AG09319 (cell line): ENCODE measurements at places on chromosomes 6 and 20.

DNA sequence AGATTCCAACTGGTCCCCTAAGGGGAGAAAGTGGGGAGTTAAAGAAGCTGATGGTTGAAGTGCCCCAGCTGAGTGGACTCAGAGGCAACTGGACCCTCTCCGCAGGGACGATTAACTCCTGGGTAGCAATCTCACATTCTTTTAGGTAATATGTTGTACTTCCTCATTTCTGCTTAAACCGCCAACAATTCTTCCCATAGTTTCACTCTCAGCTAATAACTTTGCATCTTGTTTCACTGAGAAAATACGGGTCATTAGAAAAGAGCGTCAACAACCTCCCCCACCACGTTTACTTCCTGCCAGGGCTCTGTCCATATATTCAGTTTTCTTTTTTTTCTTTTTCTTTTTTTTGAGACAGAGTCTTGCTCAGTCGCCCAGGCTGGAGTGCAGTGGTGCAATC, 39.5 kb upstream of the CHD6 start:
- no peak for DNase-seq

DNA sequence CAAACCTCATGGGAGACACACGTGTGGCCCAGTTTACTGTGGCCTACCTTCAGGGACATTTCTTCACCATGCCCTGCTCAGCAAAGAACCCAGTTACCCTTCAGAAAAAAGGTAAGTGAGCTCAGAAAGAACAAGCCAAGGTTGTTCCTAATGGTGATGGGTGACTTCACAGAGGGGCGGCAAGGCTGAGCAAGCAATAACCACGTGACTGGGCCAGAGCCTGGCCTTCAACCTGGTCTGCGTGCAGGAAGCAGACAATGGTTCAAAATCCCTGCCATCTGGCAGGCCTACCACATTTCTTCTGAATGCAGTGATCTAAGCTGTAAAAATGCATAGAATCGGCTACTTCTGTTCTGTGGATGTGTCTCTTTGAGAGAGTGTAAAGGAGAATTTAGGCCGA, 115.5 kb upstream of the CST7 start:
- DNase-seq, result no peak

DNA sequence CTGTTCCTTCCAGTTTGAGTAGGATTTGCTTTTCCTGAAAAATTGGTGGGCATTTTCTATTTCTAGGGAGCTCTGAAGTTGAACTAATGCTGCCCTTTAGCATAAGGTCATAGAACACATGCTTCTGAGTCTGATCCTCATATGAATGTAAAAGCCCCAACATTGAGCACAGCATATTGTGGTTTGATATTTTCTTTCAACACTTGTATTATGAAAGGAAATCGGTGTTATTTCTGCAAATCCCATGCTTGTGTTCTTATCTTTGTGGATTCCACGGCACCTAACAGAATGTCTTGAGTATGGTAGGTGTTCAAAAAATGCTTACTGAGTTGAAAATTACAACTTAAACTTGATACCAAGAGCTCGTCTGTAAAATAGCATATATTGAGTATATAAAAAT, 85.8 kb downstream of the TRMT11 start:
- no peak for DNase-seq

- DNase-seq, result no peak
Observed at GRCh38 chr6:169622618-169623017, 79.2 kb downstream of the WDR27 start.

DNA sequence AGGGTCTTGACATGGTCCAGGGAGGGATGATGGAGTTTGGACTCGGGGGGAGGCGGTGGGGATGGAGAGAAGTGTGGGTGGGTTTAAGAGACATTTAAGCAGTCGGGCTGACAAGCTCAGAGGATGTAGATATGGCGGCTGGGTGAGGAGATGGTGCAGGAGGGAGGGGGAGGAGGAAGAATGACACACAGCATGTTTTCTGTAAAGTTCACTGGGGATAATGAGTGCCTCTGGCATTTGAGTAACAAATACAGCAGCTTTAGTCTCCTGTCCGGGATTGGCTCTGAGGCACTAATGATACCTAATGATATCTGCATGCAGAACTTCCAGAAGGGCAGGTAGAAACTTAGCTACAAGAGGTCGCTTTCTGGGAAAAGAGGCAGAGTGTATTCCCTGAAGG, 107.8 kb downstream of the DHX35 start:
- no peak for DNase-seq

GRCh38 chr6:89034586-89035251, 45.8 kb upstream of the PNRC1 start:
- DNase-seq, result no peak

GRCh38 chr6:63676412-63677114, 41.0 kb downstream of the PHF3 start:
- no peak for DNase-seq

DNA sequence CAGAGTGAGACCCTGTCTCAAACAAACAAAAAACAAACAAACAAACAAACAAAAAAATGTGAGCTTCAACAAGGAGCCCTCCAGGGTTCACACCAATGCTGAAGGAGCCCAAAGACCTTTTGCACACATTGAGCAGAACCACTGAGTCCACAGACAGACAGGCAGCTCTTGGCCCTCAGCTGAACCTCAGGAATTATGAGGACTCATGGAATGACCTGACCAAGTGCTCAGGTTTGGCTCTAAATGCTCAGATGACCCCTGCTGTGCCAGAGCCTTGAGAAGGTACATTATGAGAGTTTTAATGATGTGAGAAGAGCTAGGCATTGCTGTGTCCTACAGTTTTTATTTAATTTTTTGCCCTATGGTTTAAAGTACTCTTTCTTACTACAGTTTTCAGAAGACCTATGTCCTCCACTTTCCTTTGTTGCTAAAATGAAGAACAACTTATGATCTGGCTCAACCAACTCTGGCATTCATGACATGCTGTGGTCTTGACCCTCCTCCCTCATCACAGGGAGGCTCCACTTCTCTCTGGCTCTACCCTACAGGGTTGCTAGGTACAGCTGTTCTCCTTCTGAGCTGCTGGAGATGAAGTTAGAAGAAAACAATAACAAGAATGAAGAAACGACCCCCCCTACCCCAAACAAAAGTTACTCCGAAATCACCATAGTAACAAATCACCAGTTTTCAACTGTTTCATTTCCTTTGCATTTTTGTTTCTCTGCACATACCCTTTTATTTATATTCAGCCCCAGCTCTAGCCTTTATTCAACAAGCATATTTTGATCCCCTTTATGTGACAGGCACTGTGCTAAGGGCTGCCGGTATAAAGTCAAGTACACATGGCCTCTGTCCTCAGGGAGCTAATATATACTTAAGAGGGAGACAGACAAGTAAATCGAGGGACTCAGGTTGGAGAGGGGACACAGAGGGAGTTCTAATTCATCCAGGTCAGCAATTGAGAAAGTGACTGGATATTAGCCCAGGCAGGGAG, 128.7 kb upstream of the TRAF3IP2 start:
- no peak for DNase-seq

DNA sequence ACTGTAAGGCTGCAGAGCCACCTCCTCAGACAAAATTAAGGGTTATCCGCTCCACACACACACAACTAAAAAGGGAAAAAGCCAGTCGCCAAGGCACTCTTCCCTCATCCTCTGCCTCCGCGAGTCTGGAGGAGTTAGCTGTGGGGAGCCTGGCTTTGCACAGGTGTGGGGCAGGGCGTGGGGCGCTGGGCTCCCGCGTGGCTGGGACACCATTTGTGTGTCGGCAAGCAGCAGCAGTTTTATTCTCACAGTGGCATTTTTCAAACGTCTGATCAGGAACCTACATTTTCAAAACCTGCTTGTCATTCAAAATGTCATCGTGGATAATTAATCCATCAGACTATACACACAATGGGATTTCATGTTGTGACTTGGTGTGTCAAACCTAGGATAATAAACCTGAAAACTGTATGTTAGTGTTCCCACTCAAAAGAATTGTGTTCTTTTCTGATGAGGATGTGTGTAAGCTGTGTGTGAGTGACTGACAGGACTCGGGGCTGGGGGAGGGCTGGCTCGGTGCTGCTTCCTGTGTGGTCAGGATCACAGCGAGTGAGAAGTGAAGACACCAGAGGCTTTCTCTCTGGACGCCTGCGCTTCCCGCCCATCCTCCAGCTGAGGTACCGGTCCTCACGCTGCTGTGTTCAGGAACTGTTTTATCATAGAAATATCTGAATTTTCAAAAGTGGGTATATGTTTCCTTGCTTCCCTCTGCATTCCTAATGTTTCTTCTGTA, 83.1 kb downstream of the IRF4 start:
- DNase-seq, result no peak

- no peak for DNase-seq
Observed at GRCh38 chr6:47473791-47474346, 3.7 kb upstream of the CD2AP start.

DNA sequence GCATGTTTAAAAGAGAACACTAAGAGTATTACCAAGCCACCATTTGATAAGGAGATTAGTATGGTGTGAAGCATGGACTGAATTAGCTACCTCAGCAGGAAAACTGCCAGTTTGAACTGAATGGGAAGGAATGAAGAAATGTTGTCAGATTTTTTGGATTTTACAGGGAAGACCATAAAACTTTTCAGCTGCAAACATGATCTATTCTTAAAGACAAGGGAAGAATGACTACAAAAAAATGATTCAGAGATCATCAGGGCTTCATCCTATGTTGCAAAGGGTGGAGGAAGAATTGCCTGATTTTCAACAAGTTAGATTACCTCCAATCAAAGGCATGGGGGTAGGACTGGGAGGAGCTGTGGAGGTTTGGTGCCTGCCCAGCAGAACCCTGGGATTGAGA, 49.3 kb upstream of the MTRF1L start:
- DNase-seq, result no peak

GRCh38 chr20:49945701-49946477, 9.7 kb downstream of the RNF114 start:
- DNase-seq, result no peak

GRCh38 chr6:76862936-76863335, 600.4 kb downstream of the HTR1B start:
- no peak for DNase-seq

DNA sequence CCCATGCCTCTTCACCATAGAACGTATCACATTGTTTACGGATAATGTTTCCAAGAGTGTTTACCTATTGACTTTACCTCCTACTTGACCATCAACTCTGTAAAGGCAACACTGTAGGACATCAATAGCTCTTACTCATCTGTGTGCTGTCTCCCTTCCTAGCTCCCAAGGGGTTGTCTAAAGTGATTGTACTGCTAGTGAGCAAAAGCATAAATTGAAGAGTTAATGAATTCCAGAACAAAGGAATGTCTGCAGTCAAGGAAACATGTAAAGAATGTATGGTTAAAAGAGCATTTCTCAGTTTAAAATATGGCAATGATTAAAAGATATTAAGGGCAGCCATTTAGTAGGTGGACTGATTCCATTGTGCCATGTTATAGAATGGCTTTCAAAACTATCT, 985.4 kb downstream of the TBC1D32 start:
- no peak for DNase-seq

- no peak for DNase-seq
Observed at GRCh38 chr20:5734602-5735001, 15.6 kb upstream of the SHLD1 start.

DNA sequence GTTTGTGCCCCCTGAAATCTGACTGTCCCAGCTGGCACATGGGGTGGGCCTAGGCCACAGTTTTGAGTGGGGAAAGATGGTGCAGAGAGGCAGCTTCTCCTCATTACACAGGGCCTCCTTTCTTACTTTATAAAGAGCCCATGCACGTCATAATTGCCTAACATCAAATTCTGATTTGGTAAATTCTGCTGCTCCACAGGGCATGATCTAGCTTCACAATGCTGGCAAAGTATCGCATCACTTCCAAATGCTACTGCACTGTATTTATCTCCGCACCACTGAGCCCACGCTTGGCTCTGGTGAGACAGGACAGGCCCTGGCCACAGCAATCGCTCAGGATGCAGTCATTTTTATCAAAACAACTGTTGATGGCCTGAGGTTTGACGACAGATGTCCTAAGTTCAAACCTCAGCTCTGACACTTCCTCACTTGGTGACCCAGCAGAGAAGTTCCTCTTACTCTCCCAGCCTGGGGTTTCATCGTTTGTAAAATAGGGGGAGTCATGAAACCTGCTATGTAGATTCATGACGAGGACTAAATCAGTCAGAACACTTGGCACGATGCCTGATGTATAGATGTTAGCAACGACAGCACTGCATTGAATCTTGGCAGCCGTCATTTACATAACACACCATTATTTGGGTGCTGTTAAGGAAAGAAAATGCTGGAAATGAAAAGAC, 187.9 kb downstream of the TTLL2 start:
- no peak for DNase-seq

GRCh38 chr6:43634702-43635303, 837 bp upstream of the MAD2L1BP start:
- DNase-seq, result no peak

GRCh38 chr6:16238963-16239797, 793 bp downstream of the GMPR start:
- DNase-seq, result no peak

- DNase-seq, result no peak
Observed at GRCh38 chr6:111845441-111845871, 27.8 kb downstream of the FYN start.

DNA sequence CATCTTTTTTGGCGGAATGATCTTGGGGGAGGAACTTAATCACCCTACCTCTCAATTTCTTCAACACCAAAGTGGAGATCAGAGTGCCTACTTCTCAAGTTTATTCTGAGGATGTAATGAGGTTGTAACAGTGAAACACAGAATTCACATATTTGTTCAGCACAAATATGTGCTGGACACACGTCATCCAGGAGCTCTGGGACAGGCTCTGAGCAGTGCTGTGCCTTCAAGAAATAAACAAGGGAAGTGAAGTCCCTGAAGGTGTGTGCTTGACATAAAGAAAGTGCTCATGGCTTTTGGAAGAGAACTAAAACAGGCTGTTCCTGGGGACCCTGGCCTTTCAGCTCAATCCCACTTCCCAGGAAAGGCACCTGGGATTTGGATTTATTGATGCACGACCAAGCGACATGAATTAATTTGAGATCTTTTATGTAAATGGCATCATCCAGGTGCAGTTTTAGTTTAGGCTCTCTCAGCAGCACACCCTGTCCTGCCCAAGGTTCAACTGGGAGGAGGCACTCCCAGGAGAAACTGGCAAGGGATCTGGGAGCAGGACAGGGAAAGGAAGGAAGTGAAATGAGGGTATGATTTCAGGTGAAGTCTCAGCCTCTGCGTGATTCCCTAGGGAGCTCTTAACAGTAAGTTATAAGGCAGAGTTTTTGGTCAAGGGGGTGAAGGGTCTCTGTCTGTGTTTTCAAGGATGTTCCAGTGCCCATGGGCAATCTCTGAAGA, 211.0 kb downstream of the FOXA2 start:
- no peak for DNase-seq

DNA sequence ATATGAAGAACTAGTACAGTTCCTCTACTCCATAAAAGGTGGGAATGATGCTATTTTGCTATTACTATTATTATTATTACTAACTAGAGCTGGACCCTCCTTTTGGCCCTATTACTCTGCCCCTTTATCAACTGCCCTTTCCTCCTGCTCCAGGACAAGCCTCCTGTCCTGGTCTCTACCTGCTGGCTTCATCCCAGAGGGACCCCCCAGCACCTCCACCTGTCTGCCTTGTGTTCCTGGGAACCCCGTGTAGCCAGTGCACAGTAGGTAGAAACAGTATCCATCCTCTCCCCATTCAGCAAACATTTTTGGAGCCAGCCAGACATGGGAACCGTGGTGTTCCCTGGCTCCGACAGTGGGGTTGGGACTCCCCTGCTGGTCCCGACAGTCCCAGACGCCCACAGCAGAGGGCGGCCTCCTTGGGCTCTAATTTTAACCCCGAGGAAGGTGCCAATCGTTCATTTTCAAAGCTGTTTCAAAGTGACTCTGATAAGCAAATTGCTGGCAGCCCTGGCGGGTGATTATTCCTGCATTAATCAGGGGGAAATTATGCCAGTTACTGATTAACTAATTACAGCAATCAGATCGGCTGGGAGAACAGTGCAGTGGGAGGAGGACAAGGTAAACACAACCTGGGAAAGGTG, 44.2 kb upstream of the MDGA1 start:
- DNase-seq, result no peak
